ENCODE measurements at places on chromosomes 5 and 9.

- DNase-seq: no peak
Observed at GRCh38 chr5:163459462-163459818, 462 bp downstream of the NUDCD2 start.

GRCh38 chr9:105672711-105673234 is 10.5 kb downstream of the TAL2 start:
- DNase-seq: no peak

GRCh38 chr9:101353683-101354082 is 31.1 kb downstream of the BAAT start:
- DNase-seq: no peak

GRCh38 chr5:153476767-153477166 is 13.7 kb upstream of the GRIA1 start:
- DNase-seq: no peak

DNA sequence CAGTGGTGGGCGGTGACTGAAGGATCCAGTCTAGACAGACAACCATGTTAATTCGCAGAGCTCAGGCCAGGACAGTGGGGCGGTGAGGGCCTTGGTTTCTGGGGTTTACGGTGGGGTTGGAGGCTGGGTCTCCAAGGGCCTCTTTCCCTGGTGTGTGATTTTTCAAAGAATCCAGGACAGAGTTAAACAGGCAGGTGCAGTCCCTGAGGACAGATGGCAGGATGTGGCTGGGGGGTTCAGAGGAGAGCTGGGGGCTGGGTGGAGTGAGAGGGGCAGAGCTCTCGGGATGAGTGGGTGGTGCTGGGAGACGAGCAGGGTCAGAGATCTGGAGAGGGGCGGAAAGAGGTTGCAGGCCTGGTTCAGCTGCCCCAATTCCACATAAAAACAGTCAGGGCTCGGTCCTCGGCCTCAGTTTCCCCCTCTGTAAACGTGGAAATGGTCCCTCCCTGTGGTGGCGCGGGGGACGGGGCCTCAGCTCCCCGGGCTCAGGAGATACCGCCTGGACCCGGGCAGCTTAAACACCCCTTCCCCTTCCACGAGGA is 145.9 kb downstream of the GAPVD1 start:
- no peak for DNase-seq

GRCh38 chr9:79384501-79384900 is 187.3 kb upstream of the TLE4 start:
- DNase-seq: no peak

GRCh38 chr9:118990949-118991348 is 378.3 kb downstream of the BRINP1 start:
- no peak for DNase-seq

GRCh38 chr9:96086936-96087571 is 211.6 kb downstream of the ERCC6L2 start:
- DNase-seq: no peak

- no peak for DNase-seq
Observed at GRCh38 chr9:37037503-37038301, 3.6 kb upstream of the PAX5 start.

DNA sequence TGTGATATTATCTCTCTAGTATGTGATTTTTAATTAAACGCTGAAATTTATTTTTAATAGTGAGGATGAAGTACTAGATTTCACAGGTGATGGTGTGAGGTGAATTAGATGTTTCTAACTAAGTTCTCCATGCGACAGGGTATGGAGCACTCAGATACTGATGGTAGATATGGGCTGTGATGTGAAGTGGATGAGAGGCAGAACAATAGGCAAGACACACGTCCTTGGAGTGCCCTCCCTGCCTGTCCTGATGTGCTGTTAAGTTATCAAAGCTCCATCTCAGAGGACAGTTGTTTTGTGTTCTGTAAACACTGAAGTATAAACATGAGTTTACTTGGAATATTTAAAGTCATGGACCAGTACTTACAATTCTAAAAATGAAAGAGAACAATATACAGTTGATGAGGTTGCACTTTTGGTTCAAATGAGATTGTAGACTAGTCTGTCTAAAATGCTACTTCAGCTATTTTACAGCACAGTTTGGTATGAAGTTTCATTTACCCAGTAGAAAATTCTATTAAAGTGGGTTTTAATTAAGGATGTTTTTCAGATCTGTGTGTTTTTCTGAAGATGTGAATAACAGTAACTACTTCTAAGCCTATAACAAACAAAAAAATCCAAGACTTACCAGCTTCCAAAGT is 64.2 kb downstream of the C7 start:
- no peak for DNase-seq

DNA sequence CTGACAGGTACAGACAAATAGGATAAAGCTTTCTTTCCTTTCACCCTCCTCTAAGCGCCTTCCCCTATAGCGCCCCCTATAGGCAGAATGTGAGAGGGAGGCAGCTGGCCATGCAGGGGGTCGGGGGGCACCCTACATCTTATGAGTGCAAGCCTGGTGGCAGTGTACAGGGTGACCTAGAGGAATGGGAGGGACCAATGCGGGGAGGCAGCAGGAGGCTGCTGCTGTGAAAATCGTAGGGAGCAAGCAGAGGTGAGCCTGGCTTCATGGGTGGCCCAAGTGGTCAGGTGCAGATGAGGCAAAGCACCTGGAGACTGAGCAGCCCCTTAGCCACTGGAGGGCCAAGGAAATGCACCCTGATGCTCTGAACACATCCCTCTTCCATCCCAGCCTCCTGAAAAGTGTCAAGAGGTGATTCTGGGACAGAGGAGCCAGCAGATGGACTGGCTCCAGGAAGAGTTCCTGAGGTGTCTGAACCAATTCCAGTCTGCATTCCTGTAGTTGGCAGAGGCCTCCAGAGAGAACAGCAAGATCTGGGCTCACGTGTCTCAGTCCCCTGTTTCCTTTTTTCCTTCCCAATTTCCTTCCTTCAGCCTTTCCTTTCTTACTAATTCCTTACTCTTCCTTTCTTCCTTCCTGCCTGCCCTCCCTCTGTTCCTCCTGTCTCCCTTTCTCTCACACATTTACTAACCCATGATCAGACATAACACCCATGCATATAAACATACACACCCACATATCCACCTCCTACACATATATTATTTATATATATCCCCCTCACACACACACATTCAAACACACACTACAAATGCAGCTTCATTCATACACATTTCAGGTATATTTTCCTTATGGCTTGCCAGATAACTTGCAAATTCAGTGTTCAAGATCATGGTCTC is 32.8 kb upstream of the GALNT10 start:
- DNase-seq: no peak

DNA sequence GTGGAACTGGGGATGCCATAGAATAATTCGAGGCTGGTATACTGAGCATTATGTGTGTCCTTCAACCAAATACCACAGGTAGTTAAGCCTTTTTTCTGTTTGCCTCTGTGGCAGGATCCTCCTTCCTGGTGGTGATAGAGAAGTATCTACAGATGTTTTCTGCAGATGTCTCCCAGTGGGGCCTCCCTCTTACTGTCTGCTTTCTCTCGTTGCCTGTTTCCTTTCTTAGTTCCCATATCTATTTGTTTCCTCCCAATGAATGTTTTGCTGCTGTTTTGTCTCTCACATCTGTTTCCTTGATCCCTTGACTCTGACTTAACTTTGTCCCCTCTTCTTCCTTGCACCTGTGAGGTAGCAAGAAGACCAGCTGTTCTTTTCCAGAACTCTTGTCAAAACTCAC is 130.9 kb upstream of the NUDT12 start:
- no peak for DNase-seq

GRCh38 chr5:10461041-10461440 is 19.4 kb downstream of the ROPN1L start:
- DNase-seq: no peak

DNA sequence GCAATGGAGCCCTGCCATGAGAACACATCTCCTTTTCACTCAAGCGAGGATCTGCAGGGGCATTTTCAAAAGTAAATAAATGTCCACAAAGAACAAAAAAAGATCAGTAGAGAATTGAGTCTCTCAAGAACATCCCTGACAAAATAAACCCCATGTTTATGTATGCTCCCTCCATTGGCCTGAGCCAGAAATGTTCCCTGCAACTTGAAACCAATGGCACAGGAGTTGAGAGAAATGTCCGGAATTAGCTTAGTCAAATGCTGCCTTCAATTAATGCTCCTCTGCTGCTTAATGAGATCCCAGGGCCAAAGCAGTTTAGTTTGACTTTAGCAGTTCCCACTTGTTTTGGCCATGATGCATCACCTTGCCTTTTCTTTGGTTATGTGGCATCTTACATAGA is 238.3 kb downstream of the EBF1 start:
- no peak for DNase-seq
